ENCODE measurements at places on chromosomes 1 and 21.

DNA sequence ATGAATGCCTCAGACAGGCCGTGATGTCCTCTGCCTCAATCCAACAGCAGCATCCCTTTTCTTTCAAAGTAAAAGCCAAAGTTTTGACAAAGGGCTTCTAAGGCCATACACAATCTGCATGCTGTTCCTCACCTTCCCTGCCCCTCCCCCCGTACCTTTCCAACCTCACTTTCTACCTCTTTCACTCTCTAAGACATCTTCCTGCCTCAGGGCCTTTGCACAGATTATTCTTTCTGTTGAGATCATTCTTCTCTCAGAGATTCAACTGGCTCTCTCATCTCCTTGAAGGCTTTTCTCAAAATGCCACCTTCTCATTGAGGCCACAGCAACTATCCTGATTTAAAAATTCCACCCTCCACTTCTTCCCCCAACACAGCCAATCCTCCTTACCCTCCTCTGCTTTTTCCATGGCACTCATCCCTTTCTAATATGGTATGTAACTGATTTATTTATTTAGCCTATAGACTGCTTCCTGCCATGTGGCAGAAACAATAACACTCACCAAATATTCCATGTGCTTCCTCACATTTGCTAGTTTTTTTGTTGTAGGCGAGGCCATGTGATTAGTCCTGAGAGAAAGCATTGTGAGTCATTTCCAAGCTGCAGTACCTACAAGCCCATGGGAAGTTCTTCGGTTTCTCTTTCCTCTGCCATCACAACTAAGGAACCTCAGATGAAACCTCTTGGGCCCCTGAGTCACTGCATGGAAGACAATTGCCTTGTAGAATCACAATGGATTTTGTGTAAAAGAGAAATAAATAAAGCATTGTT, 58.7 kb upstream of the GADD45A start:
- DNase-seq, result no peak

- DNase-seq, result peak; percentile 84
Observed at GRCh38 chr1:63593303-63593885, at the start of gene PGM1. Gene PGM1 (plus strand): TSS chr1:63593411. CDS start chr1:63593489, 78 bp downstream.

GRCh38 chr1:2534687-2535441, 4.8 kb upstream of the HES5 start:
- no peak for DNase-seq

- no peak for DNase-seq
Observed at GRCh38 chr1:183598386-183598785, 8.1 kb upstream of the NCF2 start.

DNA sequence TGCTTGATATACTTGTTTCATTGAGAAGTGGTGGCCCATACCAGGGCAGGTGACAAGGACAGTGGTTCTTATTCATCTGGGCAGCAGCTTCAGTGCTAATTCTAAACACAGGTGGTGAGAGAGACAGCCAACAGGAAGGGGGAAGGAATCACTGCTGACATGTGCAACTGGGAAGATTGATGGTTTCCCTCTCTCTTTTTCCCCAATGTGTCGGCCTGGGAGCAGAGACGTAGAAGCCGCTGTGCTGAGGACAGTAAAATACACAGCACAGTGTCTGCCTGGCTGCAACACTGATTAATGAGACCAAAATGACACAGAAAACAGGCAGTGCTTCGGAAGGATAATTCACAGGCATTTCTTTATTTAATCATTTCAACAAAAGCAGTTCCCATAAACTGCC, 48.8 kb downstream of the WARS2 start:
- DNase-seq, result no peak

DNA sequence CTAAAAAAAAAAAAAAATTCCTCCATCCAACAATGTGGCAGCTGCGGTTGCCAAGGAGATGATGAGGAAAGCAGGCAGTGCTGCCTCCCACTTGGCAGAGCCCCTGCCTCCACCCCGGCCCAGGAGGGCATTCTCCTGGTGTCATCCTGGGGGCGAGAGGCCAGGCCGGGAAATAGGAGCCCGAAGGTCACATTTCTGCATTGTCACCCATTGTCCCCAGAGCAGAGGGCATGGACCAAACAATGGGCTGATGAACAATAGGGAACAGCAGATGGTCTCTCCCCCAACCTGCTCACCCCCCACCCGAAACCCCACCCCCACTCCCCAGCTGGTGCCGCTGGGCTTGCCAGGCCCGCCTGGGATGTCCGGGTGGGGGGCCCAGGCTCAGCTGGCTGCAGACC, 37.3 kb downstream of the CAMK2N1 start:
- DNase-seq, result no peak

DNA sequence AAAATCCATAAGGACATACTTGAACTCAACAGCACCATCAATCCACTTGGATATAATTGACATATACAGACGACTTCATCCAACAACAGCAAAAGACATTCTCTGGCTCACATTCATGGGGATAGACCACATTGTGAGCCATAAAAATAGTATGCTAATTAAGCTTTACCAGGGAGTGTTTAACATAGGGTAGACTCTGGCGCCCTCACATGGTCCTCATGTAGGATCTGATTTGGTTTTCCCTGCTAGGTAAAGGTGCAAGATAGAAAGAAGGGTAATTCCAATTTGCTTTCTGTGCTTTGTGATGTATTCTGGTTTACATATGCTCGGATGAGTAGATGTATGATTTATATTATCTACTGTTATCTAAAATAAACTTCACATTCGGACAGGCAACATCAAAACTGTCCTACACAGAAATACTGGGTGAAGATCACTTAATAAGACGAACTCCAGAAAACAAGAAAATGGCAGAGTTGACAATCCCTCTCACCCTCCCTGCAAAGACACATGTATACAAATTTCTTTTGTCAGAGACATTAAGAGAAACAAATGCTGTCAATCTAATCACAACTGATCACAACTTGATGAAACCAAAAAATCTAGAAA, 27.7 kb downstream of the CR1L start:
- DNase-seq, result peak; percentile 73

DNA sequence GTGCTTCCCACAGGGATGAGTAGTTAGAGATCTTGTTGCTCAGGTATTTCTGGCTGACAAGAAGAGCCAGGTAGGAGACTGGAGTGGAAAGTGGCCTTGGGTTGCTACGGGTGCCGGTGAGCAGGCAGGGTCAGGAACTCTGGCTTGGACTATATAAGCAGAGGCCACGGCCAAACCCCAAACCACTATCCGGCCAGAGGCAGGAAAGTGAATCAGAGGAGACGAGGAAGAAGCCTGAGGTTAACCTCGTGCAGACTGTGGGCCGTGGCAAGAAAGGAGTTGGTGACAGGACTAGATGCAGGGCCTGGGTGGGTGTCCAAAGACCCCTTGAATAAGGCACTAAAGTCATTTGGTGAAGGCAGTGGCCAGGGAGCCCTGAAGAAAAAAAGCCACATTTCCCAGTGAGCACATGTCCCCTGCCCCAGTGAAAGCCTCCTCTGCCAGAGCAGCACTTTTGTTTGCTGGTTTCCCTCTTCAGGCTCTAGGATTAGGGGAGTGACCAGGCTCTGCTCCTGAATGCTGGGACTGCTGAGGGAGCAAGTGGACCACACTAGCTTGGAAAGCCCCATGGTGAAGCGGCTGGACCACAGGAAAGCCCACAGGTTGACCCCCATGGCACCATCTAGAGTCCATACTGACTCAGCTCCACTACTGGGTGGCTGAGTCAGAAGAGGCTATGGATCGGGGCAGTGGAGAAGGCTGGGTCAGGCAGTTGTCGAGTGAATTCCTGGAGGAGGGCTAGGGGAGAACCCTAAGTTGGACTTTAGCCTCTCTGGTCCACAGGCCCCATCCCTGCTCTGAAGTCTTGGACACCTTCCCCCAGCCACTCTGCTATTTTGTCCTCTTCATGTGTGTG, 23.4 kb downstream of the CSF1 start:
- DNase-seq, result peak; percentile 63

- peak; percentile 60 for DNase-seq
Observed at GRCh38 chr1:10431070-10431730, 967 bp downstream of the CENPS start.

- DNase-seq, result no peak
Observed at GRCh38 chr1:247118946-247119446, 14.8 kb upstream of the ZNF669 start.

GRCh38 chr1:93839753-93840152, 39.3 kb downstream of the DNTTIP2 start:
- no peak for DNase-seq
